Stimulated activated CD4-positive, alpha-beta T cell treated with anti-CD3 and anti-CD28 coated beads, Interleukin-4, amount 100 ng/mL, for 1 hour (primary cell): ENCODE measurements at places on chromosomes 11 and 22.

GRCh38 chr22:21690401-21690801 is 24.6 kb downstream of the PPIL2 start:
- DNase-seq = no peak

DNA sequence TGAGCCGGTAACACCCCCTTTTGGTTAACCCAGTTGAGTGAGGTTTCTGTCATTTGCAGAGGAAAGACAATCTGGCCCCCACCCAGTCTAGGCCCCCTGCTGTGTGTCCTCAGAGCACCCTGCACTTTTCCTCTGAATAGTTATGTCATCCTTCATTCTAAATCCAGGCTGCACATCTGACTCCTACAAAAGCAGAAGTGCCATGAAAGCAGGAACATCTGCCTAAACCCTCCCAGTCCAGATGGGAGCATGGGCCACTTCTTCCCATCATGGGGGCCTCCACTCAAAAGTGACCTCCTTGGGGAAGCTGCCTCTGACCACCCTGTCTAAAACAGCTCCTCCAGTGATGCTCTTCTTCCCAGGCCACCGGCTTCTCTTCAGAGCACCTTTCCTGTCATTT is 53.7 kb upstream of the HMGXB4 start:
- DNase-seq = no peak

DNA sequence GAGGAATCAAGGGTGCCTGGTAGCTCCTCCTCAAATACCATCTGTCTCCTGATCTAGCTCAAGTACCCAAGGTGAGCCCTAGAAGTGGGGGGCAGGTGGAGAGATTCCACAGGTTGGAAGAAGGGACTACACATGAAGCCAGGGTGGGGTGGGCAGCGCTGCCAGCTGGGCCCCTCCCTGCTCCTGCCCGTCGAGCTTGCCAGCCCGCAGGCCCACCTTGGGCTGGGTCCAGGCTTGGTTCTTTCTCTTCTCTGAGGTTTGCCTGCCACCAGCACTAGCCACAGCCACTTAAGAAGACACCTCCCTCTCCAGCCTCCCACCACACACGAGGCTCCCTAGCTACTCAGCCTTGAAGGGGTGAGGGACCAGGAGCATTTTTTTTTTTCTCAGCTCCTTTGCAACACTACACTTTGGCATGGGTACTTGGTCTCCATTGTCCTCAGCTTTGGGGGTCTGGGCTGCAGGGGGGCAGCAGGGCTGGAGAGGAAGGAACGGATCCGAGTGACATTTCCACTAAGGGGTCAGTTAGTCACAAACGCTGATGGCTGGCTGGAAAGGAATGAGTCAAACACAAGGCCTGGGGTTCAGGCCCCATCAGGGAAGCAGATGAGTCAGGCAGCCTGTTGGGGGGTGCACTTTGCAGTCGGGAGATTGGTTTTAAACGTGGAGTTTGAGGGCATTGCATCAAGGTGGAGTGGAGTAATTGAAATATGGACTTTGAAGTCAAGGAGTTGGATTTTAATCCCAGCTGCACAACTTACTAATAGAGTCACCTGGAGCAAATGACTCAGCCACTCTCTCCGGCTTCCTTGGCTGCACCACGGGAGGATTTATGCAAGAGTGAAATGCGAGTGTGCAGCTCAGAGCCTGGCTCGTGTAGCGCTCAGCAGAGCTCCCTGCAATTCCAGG is 7.4 kb upstream of the NPTXR start:
- no peak for DNase-seq

DNA sequence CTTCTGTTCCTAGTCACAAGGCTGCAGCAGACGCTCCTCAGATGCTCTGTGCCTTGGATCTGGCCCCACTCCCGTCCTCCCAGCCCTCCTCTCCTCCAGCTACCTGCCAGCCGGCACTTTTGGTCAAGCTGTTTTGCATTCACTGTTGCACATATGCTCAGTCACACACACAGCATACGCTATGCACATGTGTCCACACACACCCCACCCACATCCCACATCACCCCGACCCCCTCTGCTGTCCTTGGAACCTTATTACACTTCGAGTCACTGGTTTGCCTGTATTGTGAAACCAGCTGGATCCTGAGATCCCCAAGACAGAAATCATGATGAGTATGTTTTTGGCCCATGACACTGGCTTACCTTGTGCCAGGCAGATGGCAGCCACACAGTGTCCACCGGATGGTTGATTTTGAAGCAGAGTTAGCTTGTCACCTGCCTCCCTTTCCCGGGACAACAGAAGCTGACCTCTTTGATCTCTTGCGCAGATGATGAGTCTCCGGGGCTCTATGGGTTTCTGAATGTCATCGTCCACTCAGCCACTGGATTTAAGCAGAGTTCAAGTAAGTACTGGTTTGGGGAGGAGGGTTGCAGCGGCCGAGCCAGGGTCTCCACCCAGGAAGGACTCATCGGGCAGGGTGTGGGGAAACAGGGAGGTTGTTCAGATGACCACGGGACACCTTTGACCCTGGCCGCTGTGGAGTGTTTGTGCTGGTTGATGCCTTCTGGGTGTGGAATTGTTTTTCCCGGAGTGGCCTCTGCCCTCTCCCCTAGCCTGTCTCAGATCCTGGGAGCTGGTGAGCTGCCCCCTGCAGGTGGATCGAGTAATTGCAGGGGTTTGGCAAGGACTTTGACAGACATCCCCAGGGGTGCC is 109.8 kb downstream of the BCR start:
- DNase-seq = peak; percentile 65

GRCh38 chr11:12845163-12845562 is 164.0 kb upstream of the RASSF10 start:
- DNase-seq = no peak

DNA sequence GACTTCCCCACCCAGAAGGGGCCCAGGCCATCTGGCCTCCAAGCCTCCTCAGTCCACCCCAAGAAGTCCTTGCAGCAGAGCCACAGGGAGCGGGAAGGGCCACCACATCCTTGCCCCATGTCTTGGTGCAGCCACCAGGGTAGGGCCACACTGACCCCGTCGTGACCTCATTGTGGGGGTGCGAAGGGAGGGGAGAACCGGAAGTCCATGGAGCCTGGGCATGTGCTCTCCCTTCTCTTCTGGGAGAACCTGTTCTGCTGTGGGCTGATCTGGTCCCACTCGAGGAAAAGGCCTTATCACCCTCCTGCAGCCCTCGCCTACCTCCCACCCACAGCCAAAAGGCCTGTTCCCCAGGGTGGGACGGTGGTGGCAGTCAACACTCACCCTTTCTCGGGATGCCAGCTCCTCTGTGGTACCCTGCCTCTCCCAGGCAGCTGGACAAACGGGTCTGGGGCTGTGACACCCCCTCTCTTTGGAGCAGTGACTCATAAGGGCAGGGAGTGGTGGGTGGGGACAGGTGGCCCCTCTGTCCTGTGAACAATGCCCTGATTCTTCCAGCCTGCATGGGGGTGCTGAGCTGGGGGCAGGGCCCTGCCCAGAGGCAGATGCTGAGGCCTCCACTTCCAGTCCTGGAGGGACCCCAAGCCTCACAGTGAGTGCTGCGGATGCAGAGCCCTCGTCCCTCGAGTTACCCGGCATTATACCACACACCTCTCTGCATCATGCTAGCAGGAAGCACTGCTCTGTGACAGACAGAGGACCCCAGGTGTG is 14.6 kb upstream of the CTSD start:
- DNase-seq = no peak

DNA sequence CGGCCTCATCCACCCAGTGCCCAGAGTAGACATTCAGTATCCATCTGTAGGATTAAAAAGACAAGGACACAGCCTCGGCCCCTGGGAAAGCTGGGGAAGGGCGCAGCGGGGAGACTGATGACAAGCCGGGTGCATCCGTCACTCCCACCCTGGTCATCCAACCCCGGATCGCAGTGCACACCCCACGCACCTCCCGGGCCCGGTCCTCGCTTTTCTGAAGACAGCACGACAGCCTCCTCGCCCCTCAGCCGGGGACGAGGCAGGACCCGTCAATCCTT is 1.1 kb downstream of the FCHSD2 start:
- DNase-seq = peak; percentile 26

GRCh38 chr11:95571718-95572260 is 217.8 kb downstream of the FAM76B start:
- DNase-seq = no peak

DNA sequence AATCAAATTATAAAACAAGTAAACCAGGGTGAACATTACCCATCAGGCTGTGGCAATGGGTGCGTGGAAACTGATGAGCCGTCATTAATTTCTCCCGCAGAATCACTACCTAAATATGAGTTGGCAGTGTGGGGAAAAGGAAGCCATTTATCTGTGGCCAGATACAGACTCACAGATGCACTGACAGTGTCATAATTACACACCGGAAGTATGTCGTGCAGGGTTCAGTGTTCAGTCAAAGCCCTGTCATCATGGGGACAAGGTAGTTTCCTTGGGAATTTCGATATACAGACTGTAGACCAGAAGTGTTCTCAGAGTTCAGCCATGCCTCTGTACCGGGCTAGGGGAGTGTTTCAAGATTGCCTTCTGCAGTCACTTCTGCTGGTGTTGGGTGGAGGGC is 119.2 kb upstream of the SEZ6L start:
- DNase-seq = no peak

- no peak for DNase-seq
Measured at GRCh38 chr11:46239801-46240061, 37.7 kb upstream of the CREB3L1 start.

DNA sequence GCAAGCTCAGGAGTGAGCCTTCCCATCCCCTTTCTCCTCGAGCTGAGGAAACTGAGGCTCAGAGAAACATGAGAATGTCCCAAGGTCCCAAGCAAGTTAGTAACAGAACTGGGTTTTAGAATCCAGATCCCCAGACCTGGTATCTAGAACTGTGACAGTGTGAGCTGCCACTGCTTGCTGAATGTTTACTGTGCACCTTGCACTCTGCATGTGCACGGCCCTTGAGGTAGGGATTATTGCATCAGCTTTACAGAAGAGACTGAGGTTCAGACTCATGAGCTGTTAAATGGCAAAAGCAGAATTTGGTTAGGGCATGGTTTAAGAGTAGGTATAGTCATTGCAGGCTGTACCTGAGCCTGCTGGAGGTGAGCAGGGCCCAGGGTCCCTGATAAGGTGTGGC is 3.8 kb upstream of the MPPED1 start:
- DNase-seq = no peak
